CD4-positive, alpha-beta T cell (primary cell): ENCODE measurements at places on chromosomes 5 and 9.
A peak's percentile ranks its signal among the peaks of the same experiment; 100 is the strongest.

- no peak for DNase-seq
These were observed 5.1 kb upstream of the ANXA2R start for GRCh38 chr5:43045236-43045635.

GRCh38 chr9:19631181-19631580, 157.7 kb downstream of the SLC24A2 start:
- no peak for DNase-seq

DNA sequence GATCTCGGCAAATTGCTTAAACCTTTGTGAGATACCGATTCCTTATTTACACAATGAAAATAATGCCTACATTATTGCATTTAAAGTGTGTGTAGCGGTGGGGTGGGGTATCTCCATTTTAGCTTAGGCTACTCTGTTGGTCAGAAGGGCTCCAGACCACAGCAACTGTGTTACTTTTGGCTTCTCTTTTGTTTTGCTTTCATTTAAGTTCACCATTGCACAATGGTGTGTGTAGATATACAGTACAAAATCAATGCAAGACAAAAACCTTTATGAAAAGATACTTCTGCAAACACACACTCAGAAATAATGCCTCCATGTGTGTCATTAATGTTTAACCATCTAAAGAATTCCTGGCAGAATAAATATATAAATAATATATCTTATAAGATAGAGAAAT, 279.4 kb downstream of the FBXL17 start:
- no peak for DNase-seq

- DNase-seq, result no peak
These were observed 74.2 kb downstream of the PTPN3 start for GRCh38 chr9:109423877-109424276.

GRCh38 chr9:93655621-93656425, 79.4 kb downstream of the PHF2 start:
- no peak for DNase-seq

GRCh38 chr9:83445703-83446265, 92.4 kb downstream of the FRMD3 start:
- no peak for DNase-seq

DNA sequence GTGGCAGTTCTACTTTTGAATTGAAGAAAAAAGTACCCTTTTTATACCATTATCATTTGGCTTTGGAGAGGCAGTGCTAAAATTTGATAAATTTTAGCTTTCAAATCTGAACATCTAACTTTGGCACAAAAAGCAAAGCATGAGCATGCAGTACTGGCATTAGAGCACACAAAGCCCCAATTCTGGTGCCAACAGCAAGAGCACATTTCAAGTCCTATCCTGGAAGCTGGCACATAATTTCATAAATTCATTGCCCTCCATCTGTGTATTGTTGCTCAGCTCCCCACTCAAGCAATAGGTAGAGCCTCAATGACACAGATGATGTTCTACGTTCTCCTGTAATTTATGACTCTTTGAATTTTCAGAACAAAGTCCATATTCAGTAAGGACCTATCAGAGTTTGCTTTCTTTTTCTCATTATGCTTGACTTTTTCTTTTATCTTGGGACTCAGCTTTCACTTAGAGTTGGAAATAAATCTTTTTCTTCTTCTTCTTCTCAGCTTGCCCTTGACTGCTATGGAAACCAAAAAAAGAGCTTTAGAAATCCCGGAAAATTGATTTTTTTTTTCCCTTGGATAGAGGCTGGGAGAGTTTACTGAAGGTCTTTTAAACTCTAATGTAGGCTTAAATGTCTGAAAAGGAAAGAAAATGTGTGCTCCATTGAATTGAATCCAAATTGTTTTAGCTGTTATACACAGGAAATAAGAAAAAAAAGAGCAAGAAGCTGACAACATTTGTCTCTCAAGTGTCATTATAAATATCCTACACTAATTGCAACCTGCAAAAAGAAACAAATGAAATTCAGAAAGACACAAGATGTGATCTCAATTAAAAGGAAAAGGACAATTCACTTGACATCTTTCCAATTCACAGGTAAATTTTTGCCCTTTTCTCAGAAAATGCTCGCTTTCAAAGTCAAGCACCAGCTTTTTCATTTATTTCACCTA, 380.8 kb upstream of the CDH18 start:
- no peak for DNase-seq

DNA sequence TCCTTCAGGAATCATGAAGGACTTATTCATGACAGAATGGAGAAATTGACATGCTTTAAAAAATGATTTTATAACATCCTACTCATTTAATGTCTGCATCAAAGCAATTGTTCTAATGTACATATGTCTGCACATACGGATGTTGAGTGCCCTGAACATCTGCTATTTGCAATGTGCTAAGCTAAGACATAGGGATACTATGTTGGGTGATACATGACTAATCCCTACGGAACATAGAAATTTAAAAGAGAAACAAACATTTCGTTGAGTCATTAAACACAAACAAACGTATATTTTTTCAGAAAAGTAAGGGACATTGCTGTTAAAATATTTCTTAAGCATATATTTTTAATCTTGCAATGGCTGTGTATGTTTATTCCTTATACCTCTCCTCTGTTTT, 686.5 kb upstream of the ADAMTS16 start:
- no peak for DNase-seq

- DNase-seq, result no peak
These were observed 98.2 kb downstream of the MAP1B start for GRCh38 chr5:72205431-72206009.

DNA sequence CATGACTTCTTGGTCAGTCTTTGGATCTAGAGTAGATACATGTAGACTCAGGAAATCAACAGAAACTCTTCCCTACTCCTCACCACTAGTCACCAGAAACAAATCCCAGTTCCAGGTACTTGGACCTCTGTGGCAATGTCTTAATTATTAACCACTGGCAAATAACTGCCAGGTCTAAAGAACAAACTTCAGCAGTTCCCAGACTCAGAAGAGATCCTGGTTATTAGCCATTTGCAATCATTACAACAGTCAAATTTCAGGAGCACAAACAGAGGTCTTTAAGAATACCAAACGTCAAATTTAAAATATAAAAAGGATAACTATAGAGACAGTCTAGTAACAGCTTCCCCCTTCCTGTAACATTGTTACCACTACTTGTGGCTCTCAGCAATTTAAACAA, 10.2 kb downstream of the DIAPH1 start:
- DNase-seq, result no peak

- DNase-seq, result no peak
These were observed 343.0 kb downstream of the RAB3C start for GRCh38 chr5:58925627-58926540.

DNA sequence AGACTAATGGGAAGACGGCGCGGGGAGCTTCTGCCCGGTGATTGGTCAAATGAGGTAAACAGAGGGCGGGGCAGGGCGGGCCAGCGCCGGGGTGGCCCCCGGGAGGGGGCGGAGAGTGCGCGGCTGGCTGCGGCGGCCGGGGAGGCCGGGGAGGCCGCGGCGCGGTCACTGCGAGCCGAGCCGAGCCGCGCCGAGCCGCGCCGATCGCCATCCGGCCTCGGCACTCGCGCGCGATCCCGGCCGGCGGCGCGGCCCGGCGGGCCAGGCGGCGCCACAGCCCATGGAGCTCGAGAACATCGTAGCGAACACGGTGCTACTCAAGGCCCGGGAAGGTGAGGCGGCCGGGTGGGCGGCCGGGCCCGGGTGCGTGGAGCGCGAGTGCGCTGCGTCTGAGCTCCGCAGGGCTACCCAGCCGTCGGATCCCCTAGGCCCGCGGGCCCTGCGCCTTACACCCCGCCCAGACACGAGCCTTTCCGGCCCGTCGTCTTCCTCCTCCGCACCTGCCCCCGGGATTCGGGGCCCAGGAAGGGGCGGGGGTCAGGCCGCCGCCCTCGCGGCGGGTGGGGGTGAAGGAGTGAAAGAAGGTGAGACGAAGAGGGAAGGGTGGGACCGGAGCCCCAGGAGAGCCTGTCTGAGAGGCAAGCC, at the start of gene GRK6:
Gene GRK6, plus strand, starts transcription at position 111 of the 645 bp plus-strand sequence. Its CDS starts 170 bp downstream, at position 281.
- peak; percentile 73 for DNase-seq

- DNase-seq, result no peak
These were observed 14.6 kb downstream of the NREP start for GRCh38 chr5:111742177-111742994.

- DNase-seq, result no peak
These were observed 38.8 kb upstream of the ZNF618 start for GRCh38 chr9:113837334-113837733.

GRCh38 chr9:111356481-111357244, 26.6 kb upstream of the OR2K2 start:
- DNase-seq, result no peak

DNA sequence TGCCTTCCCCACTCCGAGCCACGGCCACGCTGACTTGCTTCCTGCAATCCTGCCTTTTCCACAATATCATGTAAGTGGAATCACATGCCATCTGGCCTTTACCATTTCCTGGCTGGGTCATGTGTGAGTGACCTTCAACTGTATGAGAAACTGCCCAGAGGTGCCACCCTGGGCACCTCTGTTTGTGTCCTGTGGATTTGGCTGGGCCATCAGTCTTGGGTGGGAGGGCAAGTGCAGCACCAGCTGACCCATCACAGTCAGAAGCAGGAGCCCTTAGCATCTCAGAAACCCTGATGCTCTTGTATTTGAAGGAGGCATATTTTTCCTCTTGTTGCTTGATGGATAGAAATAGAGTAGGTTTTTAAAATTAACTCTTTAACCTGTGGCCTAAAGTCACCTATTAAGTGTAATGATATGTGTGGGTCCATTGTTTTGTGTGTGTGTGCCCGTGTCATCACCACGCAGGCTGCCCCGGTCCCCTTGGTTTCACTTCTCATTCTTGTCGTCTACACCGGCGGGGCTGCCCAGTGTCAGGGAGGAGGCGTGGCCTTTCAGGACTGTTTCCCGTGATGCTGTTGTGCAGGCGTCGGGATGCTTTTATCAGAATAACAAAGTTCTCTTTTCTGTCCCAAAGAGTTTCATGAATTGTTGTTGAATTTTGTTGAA, 52.1 kb upstream of the CACNA1B start:
- DNase-seq, result no peak

- DNase-seq, result no peak
These were observed 1084.2 kb upstream of the COX7C start for GRCh38 chr5:85533341-85534047.

GRCh38 chr5:127650649-127651048, 1.8 kb downstream of the CTXN3 start:
- no peak for DNase-seq

DNA sequence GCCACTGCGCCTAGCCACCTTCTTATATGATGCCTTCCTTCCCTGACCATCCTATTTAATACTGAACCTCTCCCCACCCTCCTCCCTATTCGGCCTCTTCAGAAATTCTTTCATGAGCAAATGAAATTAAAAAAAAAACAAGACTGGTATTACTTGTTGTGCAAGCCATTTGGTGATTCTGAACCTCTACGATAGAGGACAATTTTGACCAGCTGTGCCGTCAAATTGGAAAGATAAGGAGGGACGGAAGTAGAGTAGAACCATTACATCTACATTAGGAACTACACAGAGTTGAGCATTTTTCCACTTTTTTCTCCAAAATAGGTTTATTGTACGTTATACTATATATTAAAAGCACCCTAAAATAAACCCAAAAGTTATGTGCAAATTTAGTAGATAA, 2.9 kb downstream of the DHX29 start:
- DNase-seq, result no peak

GRCh38 chr5:146042628-146043279, 62.6 kb downstream of the PLAC8L1 start:
- no peak for DNase-seq

- no peak for DNase-seq
These were observed 124.5 kb upstream of the KLF9 start for GRCh38 chr9:70539001-70539400.

GRCh38 chr5:10985721-10986110, 224.7 kb upstream of the DAP start:
- no peak for DNase-seq

GRCh38 chr9:134892820-134893420, 12.3 kb downstream of the FCN2 start:
- no peak for DNase-seq

DNA sequence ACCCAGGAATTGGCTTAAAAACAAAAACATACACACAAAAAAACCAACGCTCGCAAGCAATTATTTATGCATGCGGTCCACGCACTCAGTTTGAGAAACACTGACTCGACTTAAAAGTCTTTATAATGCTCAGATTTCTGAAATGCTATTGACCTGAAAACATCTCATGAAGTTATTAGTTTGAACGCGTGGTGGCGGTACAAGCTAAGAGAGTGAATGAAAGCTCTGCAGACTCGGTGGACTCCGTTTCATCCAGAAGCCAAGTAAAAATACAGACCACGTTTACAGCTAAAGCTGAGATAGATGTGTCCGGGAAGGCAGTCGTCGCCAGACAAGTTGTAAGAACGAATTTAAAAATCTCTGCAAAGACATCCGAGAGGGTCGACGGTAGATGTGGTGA, at the start of gene PCDHB6:
Gene PCDHB6, plus strand, starts transcription at position 246 of the 400 bp plus-strand sequence. CDS start 201 bp downstream, outside the sequence.
- peak; percentile 5 for DNase-seq

- no peak for DNase-seq
These were observed 25.2 kb downstream of the WNK2 start for GRCh38 chr9:93209097-93209496.

- no peak for DNase-seq
These were observed 31.7 kb downstream of the GSN start for GRCh38 chr9:121299467-121300282.
